Activated T-cell treated with anti-CD3 and anti-CD28 coated beads for 24 hours (primary cell): ENCODE measurements at places on chromosomes 4 and X.

DNA sequence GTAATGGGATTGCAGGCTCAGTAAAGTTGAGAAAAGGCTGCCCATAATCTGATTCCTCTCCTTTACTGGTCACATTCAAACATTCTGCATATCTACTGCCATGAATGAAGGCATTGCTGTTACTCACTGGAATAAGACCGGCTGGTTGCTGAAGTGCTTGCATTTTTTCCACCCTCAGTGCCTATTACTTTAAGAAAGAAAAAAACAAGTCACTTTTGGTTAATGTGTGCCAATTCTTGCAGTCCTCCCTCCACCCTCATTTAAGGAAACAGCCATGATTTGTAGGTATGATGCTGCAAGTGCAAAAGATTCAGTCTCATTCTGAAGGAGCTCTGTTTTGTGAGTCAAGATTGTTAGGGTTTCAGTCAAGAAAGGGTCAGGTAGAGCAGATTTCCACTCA lies 94.9 kb downstream of the EMCN start:
- DNase-seq, result no peak

GRCh38 chrX:87900320-87900908 lies 382.8 kb downstream of the KLHL4 start:
- peak; percentile 0 for DNase-seq

DNA sequence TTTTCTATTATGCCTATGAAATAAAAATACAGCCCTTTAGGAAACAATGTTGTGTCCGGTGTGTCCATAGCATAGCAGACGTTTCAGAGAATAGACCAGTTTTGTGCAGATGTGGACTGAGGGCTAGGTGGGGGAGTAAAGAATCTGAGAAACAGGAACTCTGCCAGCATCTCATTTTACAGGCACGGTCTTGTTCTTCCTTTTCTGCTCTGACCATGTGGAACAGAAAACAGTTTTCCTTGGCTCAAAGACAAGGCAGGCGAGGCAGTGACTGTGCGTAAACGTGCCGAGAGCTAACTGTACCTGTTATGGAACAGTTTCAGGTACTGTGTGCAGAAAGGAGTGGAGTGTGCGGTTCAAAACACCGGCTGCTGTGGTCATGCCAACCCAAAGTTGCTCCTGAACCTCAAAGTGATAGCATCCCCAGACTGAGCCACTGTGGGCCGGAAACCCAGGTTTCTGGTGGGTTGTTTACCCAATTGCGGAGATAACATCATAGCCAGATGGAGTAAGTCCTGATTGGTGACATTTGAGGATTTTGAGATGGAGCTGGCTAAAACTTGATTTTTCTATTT lies 20.2 kb downstream of the CNGA2 start:
- DNase-seq, result no peak

DNA sequence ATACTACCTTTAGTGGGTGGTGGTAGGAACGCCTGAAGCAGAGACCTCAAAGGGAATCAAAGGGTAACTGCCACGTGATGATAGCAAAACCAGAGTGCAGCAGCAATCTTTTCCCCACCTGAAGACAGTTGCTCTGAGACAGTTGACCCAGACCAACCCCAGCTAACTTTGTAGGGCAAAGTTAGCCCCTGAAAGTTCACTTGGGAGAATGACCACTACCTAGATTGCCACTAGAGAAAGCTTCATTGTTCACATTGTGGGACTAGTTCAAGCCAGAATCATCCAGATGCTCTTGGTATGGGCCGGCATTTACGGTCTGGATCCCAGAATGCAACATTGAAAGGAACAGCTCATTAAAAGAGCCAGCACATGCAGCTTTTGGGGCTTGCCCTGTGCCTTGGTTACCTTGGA lies 4.1 kb downstream of the SEPTIN6 start:
- DNase-seq, result no peak

- DNase-seq, result no peak
These were observed 124.2 kb downstream of the REELD1 start for GRCh38 chr4:146338512-146338911.

DNA sequence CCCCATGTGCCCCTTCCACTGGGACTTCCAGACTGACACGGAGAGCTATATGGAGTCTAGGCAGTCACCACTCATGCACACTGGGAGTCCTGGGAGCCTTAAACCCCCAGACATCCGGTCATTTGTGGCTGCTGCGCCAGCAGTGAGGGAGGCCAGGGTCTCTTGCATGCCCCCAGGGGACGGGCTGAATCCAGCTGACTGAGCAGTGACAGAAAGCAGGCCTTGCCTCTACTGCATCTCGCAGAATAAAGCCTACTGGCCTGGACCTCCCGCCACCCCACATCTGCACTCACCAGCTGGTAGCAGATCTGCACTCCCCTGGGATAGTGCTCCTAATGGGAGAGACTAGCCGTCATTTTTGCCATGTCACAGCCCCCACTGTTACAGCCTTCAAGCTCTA lies 1234.2 kb downstream of the FAM133A start:
- DNase-seq, result no peak

GRCh38 chr4:91267543-91267942 lies 1036.2 kb upstream of the GRID2 start:
- DNase-seq, result no peak

DNA sequence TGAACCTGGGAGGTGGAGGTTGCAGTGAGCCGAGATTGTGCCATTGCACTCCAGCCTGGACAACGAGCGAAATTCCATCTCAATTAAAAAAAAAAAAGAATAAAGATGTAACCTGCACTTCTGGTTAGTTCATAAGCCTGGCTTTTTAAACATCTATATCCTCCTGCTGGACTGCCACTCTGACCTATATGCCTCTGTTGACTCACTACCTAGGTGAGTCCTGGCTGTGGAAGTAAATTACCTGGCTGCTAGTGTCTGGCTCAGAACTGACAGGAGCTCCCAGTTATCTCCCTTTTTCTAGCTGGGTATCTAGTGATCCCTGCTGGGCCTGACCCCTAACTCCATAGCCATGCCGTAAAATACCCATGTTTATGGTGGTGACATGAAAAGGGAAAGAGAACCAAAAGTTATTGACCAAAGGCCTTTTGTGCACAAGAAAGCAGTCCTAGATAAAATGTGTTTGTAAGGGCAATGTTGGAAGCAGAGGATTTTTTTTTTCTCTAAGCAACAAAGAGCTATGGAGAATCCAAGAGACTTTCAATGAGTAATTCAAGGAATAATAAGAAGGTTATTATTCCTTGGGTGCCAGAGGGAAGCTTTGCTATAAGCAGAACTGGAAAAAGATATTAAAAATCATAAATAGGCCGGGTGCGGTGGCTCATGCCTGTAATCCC lies 10.4 kb upstream of the G3BP2 start:
- no peak for DNase-seq

GRCh38 chrX:144586756-144587155 lies 660.5 kb upstream of the SPANXN1 start:
- DNase-seq, result no peak

- DNase-seq, result no peak
These were observed 219.0 kb downstream of the TLL1 start for GRCh38 chr4:166091912-166092510.

DNA sequence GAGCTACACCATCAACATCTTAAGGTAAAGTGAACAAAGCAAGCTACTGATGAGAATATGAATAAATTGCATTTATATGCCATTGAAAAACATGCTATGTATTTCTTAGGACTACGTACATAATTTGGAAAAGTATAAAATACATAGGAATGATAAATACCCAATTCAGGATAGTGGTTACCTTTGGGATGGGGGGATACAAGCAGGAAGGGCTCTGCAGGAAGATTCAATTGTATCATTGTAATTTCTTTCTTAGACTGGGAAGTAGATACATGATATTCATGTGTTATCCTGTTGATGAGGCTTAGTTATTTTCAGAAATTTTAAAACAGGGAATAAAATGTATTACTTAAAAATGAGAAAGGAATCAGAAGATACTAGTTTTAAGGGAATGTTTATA lies 43.4 kb downstream of the TRAPPC11 start:
- DNase-seq, result no peak

DNA sequence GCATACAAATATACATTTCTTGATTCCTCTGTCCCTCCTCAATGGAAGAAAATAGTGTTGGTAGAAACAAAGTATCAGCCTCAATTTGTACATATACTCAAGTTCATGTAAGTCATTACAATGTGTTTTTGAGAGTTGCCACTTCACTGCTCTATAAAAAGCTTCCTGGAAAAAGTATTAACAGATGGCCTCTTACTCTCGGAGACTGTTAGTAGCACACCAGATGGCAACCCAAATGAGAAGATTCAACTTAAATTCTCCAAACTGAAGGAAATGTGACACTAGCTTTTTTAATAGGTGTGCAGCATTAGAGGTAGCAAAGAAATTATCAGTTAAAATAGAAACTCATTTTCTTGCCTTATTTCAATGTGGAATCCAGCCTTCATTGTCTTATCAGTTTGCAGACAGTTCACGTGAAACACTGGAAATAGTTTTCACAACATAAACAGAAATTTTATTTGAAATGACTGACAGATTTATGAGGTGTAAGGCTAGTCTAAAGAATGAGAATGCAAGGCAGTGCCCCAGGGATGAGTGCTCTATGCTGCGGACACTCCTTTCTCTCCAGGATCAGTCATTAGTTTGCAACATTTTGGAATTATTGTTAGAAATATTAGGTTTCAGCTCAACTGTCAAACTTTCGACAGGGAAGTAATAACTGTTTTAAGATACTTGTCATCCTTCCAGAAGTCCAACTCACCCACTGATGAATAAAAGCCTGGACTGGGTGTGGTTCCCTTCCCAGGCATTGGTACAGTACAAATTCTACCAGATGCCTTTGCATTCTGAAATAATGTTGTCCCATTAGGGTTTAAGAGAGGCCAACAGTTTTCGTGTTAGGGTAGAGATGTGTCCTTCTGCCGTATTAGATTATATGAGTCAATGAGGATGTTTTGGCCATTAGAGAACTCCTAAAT lies 50.9 kb downstream of the IDS start:
- DNase-seq, result no peak

DNA sequence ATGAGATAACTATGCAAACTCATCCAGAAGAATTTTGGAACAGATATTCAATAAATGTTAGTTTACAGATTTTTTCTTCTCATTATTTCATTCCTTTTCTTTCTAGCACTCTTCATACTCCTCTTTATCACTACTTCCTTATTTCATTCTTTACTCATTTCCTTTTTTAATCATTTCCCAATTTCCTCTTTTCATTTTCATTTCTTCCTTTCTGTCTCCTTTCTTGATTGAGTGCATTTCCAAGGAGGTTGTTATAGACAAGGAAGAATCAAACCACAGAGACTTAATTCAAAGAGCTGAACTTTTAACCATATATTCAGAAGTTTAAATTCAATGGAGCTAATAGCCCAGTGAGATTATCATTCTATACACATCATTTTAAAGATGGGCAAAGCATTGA lies 600.7 kb downstream of the ARAP2 start:
- DNase-seq, result no peak

DNA sequence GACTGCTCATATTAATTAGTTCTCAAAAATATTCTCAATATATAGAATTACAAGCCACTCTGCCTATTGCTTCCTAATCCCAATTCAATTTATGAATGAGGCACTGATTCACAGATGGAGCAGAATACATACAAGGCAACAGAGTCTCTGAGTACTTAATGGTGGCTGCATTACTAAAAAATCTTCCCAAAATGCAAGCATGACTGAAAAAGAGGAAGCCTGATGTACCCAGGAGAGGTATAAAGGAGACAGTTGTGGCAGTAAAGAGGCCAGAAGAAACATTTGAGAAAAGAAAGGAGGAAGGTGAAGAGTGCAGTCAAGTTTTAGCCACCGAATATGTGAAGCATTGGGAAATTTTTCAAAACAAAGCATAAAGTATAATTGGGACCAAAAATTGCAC lies 163.2 kb upstream of the INTU start:
- no peak for DNase-seq

DNA sequence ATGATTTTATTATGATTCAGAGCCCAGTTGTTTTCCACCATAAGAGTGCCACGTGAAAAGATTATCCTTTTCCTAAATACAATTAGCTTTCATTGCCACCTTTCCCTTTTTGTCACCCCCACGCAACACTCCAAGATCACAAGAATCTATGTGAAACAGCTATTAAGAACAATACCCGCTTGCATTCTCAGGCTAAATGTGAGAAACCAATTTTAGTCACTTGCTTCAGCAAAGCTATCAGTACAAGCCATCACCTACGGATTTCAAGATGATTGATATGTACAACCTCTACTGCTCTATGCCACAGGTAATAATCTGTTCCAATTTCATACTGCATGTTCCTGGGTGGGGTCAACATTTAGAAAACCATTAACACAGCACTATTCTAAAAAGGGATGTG lies 2.5 kb downstream of the ATP11C start:
- no peak for DNase-seq

DNA sequence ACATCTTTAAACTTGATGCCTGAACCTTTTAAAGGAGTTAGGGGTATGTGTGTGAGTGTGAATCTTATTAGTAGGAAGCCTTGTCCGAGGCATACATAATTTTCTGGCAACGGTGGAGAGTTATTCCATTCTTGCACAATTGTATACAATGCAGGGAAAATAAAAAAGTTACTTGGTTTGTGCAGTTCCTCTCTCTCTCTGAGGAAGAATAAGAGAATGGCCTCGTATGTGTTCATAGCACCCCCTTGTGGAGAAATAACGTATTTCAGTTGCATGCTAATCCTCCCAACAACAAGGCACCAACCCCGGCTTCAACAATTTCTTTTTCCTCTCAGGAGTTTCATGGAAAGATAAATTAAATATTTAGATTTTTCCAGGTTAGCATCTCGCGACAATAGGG lies 33.7 kb upstream of the FGF13 start:
- DNase-seq, result no peak
